ENCODE measurements at places on chromosomes 2 and 18. TPM values are rescaled to one million over a fixed set of nuclear protein-coding genes. Genes with fewer than 3 reads are reported as not detected.

DNA sequence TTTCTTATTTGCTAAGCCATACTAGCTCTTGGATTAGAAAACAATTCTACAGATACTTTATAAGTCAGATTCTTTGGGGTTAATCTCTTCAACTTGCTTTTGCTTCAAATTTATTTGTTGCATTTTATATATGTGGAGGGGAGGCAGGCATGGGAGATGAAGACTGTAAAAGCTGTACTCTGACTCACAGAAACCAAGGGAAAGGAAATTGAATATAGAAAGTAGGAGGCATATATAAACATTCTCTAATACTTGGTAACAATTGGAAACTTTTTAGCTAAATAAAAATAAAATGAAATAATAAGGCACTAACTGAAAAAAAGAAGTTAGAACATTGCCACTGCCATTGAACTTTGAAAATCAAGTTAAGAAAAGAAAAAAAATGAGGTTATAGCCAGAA, 21.3 kb downstream of the PLA2R1 start:
- no peak for DNase-seq

Gene GDF7
- 0.06 TPM for total RNA-seq

DNA sequence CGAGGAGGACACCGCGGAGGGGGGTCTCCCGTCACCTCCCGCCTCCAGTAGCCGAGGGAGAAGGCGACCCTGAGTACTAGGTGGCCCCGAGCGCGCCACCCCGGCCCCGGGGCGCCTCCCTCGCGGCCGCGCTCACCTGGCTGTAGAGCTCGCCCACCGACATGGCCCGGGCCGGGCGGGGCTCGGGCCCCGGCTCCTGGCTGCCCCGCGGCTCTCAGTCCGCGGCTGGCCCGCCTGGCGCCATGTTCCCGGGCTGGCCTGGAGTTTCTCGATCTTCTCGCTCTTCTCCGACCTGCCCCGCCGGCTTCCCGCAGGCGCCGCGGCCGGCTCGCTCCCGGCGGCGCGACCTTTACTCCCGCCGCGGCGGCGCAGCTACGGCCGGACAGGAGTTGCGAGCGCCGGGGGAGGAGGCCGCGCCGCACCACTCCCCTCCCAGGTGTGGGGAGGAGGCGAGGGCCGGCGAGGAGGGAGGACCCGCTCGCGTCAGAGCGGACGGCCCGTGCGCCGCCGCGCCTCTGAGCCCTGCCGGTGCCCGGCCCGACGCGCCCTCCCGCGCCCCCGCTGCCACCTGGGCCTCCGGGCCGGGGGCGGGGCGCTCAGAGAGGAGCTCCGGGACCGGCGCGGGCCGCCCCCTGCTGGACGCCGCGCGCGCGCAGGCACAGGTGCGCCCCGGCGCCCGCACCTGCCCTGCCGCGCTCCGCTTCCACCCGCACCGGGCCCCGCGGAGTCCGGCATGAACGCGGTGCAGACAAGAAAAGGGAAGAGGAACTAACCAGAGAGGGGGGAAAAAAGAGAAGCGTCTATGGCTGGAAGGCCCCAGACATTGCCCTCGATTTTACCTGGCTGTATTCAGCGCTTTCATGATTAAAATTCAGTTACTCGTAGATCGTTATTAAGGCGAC, at the start of gene MYO5B:
TSS of gene MYO5B (minus strand) at position 517 of the 902 bp plus-strand sequence. CDS start at position 163, 354 bp downstream.
- peak; percentile 86 for DNase-seq

DNA sequence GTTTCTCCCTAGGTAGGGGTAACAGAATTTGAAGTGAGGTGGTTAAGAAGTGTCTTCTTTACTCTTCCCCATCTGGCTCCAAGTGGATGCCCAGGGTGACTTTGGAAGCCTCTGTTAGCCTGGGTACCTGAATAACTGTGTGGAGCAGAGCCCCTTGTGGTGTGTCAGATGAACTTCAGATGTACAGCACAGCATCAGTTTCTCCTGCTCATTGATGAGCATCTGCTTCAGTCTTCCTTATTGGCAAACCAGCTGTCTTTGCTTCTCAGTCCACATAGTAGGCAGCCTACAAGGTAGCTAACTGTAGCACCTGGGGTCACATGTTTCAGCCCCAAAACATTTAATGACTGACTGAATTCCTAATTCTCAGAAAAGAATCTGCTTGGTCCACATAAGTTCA, 56.2 kb upstream of the ATP8B1 start:
- peak; percentile 66 for DNase-seq

Gene UGT1A5
- total RNA-seq: not detected

DNA sequence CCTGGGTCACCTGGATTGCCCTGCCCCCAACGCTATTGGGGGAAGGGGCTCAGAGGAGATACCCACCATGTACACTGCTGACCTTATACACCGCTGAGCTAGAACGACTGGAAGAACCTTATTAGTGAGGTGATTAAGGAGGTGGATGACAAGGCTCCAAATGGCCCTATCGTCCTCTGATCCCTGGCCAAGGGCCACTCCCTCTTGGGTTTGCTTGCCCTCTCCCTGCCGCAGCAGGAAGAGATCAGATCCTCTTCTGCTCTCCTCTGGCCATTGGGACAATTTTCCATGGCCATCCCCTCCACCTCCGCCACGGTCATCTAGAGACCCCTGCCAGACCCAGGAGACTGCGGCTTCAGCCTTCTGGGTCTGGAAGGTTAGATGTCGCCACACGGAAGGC, 1.2 kb downstream of the ZNF514 start:
- DNase-seq: no peak

DNA sequence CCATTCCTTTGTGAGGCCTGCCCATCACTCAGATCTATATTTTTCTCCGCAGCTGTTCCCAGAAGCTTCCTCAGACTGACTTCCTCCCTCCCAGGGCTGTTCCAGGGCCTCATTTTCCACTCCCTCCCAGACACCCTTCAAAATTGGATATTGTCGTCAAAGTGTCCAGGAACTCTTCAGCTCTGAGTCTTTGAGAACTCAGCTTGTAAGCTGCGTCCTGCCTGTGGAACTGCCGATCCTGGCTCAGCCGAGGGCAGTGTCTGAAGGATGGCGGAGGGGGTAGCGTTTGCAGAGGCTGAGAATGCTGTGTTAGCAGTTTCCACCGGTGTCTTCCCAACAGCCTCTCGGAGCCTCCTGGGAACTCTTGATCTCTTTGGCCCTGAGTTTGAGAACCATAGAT, 27.1 kb downstream of the NCK2 start:
- no peak for DNase-seq

Gene APCDD1
- total RNA-seq: 7.5 TPM

- DNase-seq: no peak
These were observed 19.4 kb upstream of the RNF138 start for GRCh38 chr18:32072321-32072720.

Gene COL4A3
- 2.1 TPM for total RNA-seq

GRCh38 chr18:23779696-23780303, 90.5 kb downstream of the LAMA3 start:
- peak; percentile 66 for DNase-seq

GRCh38 chr2:98465456-98466226, 21.0 kb downstream of the INPP4A start:
- no peak for DNase-seq

DNA sequence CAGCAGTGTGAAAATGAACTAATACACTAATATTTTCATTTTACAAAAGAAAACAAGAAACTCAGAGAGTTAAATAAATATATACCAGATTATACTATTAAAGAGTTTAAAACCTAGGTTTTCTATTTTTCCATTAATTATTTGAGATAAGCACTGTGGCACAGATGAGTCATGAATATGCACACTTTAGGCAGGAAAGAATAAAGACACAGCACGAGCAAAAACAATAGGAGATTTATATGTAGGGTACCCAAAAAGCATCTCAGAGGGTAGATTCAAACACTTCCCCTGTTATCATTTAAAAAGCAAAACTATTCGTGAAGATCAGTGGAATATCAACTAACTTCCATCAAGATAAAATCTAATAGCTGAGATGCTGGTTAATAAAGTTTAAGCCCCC, 430.6 kb downstream of the ERBB4 start:
- no peak for DNase-seq

Gene MALL
- 2.7 TPM for total RNA-seq

Gene HJURP
- total RNA-seq: 78.9 TPM

Gene MARCHF4
- total RNA-seq: 1.0 TPM

GRCh38 chr18:48963586-48964470, 13.1 kb upstream of the SMAD7 start:
- no peak for DNase-seq

Gene ANKRD36C
- total RNA-seq: 21.1 TPM

Gene UPP2
- not detected for total RNA-seq

DNA sequence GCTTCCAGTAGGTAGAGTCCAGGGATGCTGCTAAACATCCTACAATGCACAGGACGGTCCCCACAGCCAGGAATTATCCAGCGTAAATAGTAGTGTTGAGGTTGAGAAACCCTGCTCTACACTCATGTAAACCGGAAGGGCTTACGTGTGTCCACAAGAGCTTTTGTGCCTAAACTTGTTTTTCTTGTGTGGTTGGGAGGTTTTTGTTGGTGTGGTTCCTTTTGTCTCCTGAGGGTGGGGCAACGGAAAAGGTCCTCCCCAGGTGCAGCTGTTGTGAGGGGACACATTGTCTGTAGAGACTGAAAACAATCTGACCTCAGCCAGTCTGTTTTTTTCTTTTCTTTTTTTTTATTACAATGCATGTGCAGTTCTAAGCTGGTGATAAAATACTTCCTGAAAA, 72.7 kb upstream of the MGAT5 start:
- no peak for DNase-seq
